ENCODE measurements at places on chromosomes 5 and 9.

GRCh38 chr9:133342570-133342969 is 5.4 kb downstream of the MED22 start:
- DNase-seq = no peak

DNA sequence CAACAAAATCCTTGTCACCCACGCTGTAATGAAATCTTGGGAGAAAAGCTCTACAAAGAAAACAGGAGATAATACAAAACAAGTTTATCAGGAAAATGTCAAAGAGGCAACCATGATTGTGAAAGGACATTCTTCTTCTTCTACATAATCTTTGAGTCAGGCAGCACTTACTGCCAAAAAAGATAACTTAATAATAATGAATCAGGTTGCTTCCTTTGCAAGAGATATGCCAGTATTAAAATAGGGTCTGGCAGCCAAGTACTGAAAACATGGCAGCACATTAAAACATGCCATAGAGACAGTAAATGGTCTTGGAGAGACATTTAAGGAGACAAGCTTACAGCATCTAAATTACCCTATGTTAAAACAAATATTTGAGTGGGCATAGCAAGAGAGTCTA is 1573.4 kb downstream of the EFNA5 start:
- no peak for DNase-seq

GRCh38 chr5:41815663-41816229 is 54.5 kb downstream of the OXCT1 start:
- no peak for DNase-seq

- DNase-seq = no peak
Measured at GRCh38 chr9:135567311-135567710, 5.8 kb downstream of the PAEP start.

GRCh38 chr5:96159043-96159442 is 197.4 kb upstream of the ELL2 start:
- no peak for DNase-seq

- DNase-seq = no peak
Measured at GRCh38 chr5:103066326-103066725, 53.6 kb downstream of the GIN1 start.

DNA sequence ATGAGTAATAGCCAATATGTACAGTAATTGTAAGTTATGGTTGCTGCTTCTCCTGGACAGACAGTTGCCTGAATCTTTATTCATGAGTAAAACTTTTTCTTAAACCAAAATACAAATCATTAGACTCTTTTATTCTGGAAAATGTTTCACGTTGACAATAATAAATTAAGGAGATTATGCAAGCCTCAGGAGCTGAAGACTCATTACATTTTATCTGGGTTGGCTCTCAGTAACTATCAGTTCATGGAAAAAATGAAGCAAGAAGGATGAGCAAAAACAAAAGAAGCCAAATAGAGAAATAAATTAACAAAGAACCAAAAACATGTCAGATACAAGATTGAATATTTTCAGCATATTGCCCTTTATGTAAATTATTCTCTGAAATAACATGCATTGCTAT is 88.9 kb upstream of the PRR16 start:
- DNase-seq = no peak

- DNase-seq = no peak
Measured at GRCh38 chr5:57917004-57917403, 434.4 kb upstream of the ACTBL2 start.

DNA sequence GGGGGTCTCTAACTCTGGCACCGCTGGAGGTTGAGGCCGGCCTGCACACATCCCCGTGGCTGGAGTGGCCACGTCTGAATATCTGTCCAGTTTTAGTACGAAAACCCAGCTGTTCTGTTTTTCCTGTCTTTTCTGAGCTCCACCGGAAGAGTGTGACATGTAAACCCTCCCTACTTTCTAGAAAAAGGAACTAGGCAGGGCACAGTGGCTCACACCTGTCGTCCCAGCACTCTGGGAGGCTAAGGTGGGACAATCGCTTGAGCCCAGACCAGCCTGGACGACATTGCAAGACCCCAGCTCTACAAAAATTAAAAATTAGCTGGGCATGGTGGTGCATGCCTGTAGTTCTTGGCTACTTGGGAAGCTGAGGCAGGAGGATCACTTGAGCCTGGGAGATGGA is 8.2 kb upstream of the PHYKPL start:
- DNase-seq = no peak

GRCh38 chr5:33408816-33409215 is 31.9 kb upstream of the TARS1 start:
- no peak for DNase-seq

GRCh38 chr5:178192244-178192643 is 5.1 kb upstream of the GMCL2 start:
- DNase-seq = no peak

DNA sequence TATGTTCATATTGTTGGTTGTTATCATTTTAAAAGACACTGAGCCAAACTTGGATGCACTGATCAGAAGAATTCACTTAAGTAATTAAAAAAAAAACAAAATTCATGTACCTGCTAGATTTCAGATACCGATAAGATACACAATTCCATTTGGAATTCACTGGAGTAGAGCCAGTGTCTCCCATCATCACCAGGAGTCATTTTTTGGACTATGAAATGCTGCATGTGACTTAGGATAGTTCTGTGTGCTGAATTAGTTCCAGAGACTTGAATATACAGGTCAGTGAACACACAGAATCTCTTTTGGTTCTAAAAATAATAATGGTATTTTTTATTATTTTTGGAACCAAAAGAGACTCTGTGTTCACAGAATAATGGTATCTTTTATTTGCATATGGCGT is 482.6 kb upstream of the PIK3R1 start:
- no peak for DNase-seq

- DNase-seq = no peak
Measured at GRCh38 chr5:110824936-110825441, 86.2 kb downstream of the SLC25A46 start.

GRCh38 chr9:22382331-22382730 is 64.3 kb upstream of the DMRTA1 start:
- DNase-seq = no peak

GRCh38 chr5:65078331-65078730 is 309.6 kb downstream of the CWC27 start:
- no peak for DNase-seq

DNA sequence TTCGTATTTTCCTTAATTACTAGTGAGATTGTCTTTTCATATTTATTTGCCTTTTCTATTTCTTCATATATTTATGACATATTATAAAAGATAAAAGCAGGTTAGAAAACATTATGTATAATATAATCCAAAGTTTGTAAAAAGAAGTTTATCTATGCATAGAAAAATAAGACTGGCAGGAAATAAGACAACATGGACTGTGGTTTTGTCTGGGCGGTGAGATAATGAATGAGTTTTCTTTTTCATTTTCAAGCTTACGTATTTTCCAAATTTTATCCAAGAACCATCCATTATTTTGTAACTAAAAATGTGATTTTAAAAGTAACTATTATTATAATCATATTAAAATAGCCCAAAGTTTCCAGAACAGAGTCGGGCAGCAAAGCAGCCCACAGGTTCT is 109.8 kb upstream of the MVB12B start:
- DNase-seq = no peak

- DNase-seq = no peak
Measured at GRCh38 chr5:132204371-132205135, 23.1 kb downstream of the P4HA2 start.

DNA sequence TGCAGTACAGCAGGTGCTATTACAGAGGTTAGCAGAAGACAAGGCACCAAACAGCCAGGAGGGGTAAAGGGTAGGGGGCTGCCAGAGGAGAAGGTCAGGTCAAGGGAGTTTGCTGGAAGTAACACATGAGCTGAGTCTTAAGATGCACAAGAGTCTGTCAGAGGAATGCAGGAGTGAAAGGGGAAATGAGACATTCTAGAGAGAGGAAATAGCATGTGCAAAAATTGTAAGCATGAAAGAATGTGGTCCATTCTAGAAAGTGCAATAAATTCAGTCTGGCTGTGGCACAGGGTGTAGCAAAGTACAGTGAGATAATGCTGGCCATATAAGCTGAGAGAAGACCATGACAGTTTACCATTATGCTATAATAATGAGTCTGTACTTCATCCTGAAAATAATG is 6.6 kb downstream of the GOLGA1 start:
- no peak for DNase-seq

- no peak for DNase-seq
Measured at GRCh38 chr9:72400866-72401265, 35.9 kb upstream of the ZFAND5 start.

DNA sequence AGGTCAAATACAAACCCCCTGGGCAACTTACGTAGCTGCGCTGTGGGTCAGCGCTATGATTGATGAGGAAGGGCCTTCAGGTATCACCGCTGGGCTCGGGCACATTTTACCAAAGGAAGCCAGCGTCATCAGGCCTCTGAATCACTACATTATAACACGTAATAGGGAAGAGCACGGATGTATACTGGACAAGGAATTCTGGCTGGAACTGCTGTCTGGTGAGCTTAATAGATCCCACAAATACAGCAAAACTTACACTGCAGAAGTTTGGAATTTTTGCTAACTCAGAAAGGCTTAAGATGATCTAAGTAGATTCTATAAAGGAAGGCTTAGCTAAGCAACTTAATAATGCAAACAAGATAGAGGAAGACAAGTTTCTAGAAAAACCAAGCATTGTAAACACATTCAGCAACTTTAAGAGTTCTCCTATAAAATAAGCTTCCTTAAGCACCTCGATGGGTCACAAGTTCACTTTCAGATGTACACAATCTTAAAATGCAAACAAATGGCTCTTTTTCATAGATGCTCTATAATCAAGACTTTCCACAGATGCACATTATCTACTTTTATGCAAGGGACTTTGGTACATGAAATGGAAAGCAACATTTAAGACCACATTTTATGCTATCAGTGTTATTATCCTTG is 360.1 kb upstream of the PANK3 start:
- no peak for DNase-seq

DNA sequence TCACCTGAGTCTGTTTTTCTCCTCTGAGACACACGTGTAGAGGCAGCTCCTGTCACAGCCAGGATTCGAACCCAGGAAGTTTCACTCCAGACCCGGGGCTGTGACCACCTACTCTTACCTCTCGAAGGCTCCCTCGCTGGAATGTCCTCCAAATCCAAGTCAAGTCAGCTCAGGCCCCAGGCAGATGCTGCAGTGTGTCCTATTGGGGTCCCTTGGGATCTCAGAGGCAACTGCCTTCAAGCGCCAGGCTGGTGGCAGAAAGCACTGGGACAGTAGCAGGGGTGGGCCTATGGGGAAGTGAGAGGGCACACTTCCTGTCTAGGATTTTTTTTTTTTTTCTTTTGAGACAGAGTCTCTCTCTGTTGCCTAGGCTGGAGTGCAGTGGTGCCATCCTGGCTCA is 762 bp upstream of the ST6GALNAC4 start:
- no peak for DNase-seq

DNA sequence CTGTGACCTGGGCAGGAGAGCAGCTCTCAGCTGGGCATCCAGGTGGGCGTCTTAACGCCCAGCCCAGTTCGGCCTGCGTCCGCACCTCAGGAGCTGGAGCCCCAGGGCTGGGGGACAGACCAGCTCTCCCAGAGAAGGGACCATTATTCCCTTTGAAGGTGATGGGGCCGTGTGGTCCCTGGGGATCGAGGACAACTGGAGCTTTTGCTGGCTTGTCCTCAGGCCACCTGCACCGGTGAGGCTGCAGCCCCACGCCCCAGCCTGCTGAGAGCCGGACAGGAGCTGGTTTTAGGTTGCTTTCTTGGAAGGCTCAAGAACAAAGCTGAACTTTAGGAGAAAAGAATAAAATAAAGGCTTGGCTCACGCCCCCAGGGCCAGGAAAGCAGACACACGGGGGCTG is 40.9 kb downstream of the NACC2 start:
- no peak for DNase-seq

- DNase-seq = no peak
Measured at GRCh38 chr5:123421773-123422172, 1.4 kb downstream of the CEP120 start.

DNA sequence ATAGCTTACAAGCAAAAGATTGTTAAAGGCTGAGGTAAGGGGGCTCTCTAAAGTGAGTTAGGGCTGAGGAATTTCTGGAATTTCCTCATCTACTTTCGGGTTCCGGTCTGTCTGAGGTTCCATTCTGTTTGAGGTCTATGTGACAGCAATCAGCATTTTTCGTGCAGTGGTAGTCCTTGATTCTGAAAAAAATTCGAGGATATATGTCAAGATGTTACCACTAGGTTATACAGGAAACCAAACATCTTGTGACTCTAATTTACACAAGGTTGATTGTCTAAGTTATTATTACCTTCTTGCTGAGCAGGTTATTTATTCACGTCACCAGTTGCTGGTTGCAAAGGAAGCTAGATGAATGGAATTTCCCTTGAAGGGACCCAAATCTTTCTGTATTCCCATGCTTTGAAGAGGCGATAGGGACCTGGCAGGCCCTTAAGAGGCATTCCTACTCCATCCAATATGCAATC is 35.2 kb downstream of the RLN2 start:
- peak; percentile 18 for DNase-seq

DNA sequence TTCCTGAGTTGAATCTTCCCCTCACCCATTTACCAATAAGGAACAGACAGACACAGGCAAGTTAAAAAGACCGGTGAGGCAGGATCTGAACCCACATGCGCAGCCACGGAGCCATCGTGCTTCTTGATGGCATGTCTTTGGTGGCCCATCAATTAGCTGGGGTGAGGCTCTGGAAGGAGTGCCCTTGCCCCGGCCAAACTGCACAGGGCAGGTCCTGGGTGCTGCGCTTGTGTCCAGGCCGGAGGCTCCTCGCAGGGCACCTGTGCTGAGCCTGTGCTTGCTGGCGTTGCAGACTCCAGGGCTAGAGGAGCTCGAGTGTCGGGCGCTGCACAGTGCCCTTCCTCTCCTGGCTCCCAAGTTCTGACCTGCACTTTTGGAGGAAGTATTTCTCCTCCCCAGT is 66.4 kb downstream of the PSMB7 start:
- DNase-seq = no peak

- no peak for DNase-seq
Measured at GRCh38 chr9:134519375-134520070, 122.1 kb upstream of the COL5A1 start.

- DNase-seq = no peak
Measured at GRCh38 chr5:109407913-109408312, 1.9 kb downstream of the PJA2 start.

DNA sequence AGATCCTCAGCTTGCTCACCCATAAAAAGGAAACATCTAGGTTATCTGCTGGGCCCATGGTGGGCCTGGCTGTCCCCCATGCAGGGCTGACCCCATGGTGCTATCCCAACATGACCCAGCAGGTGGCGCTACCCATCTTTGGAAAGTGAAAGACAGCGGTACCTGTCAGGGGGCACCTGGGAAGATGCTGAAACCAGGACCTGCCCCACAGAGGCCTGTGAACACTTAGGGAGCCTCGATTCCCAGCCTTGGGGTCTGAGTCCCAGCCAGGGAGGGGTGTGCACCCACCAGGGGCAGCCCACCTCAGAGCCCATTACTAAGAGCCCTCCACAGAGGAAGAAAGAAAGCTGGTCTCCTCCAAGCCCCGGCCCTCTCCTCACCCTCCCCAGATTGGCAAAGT is 46.6 kb upstream of the IPPK start:
- DNase-seq = peak; percentile 70

DNA sequence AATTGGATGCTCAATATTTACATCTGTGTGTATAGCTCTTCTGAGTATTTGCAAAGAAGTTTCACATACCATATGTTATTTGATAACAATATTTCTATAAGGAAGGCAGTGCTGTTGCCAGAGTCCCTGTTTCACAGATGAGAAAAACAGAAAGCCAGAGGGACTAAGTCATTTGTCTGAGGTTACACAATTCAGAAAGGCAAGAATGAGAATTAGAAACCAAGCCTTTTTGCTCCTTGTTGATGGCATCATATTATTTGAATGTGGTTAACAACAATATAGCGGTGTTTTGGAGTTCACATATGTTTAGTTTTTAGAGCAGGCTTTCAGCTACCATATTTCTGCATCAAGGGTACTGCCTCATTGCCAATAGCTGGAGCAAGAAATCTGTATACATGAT is 110.9 kb upstream of the PRLR start:
- no peak for DNase-seq

All from neural progenitor cell (in vitro differentiated cells).